ENCODE measurements at places on chromosomes 5 and 9.

GRCh38 chr5:142587354-142587965 is 98.4 kb downstream of the FGF1 start:
- DNase-seq = peak; percentile 29

DNA sequence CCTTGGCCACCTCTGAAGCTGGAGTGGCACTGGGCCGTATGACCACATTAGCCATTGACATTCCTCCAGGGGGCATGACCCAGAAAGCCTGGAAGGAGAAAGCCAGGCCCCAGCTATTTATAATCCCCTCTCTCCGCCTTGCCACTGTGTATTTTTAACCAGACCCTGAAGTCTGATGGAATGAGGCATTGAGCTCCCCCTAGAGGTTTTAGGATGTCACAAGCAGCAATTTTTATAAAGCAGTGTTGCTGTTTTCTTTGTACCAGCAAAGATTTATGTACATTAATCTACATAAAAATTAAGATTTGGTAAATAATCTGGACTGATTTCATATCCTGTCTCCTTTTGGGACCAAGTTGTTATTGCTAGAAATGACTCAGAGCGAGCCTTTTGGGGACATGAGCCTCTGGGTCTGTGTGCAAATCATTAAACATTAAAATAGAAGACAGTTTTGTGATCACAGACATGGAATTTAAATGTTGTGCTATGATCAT is 127.1 kb downstream of the TRIO start:
- peak; percentile 96 for DNase-seq

DNA sequence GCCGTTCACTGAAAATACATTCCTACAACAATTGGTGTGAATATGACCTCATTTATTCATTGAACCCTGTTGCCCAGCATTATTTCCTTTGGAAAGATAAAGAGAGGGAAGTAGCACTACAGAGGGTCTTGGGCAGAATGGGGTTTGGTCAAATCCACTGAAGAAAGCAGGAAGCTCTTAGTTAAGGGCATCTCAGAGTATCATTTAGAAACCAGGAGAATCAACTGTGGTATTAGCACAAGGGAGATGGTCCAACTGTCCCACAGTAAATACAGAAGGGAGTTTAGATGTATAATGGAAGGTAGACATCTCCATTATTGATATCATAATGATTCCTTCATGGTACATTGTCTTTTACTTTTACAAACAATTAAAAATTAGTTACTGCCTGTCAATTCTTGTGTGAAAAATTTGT is 47.1 kb downstream of the LIX1 start:
- DNase-seq = no peak

DNA sequence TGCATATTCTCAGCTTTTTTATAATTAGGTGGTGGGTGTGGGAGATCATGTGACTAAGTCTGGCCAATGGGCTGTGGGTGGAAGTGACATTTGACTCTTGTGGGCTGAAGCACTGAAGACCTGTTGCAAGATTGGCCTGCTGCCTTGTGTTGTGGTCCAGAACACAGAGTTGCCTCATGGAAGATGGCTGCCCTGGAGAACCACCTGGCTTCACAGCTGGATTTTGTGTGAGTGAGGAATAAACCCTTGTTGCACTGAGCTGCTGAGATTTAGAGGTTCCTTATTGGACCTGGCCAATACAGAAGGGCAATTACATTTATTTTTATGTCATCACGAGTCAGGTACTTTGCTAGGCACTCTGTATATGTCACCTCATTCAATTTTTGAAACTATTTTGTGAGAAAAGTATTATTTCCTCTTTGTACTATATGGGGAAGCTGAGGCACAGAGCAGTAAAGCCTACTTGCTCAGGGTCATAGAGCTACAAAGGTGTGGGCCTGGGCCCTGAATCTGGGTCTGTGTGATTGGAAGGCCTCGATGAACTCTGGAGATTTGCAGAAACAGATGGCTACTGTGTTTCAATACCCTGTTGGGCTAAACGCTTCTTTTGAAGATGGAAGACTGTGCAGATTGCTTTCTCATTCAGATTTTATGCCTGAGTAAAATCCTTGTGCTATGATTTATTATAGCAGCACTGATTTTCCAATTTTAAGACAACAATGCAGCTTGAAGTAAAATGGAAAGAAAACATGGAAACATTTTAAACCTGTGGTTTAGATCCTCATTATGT is 71.2 kb upstream of the TBC1D2 start:
- DNase-seq = no peak

DNA sequence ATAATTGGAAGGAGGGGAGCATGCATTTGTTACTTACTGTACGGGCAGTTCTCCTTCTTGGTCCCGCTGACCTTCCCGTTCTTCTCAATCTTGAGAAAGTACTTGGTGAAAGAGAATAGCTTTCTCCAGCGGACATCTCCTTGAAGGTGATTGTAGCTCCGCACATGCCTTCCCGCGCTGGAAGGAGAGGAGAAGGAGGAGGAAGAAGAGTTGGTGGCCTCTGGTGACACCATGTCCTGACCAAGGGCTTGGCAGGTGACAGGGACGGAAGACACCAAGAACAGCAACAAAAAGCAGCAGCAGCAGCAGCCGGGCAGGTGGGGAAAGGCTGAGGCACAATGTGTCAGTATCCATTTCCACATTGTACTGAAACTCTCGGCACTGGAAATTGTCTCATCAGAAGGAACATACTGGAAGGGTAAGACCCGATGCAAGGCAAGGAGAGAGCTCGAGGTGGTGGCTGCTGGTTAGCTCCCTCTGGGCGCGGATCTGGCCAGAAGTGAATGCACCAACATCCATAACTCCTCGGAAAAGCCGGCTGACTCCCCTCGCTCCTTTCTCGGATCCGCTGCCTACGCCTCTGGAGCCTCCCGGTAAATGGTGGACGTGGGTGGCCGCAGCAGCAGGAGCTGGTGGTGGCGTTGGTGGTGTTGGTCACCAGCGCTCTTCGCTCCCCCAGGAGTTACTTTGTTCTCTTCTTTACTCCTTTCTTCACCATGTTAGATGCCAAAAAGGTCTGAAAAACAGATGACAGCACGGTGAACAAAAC is 715 bp downstream of the FGF10 start:
- DNase-seq = no peak

DNA sequence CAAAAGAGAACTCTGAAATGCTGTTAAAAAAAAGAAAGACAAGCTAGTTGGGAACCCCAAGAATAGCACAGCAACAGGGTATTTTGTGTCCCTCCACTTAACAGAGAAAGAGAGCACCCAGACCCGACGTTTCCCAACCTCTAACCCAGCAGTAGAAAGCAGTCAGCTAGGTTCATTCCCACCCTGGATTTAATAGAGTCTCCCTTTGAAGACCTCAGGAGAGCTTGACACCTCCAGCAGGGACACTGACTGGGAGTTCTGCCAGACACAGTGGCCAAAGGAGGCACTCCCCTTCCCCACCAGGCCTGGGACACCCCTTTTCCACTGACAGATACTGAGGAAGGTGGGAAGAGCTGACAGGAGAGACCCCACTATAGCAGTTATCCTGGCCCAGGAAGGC is 337.5 kb upstream of the MSX2 start:
- no peak for DNase-seq

DNA sequence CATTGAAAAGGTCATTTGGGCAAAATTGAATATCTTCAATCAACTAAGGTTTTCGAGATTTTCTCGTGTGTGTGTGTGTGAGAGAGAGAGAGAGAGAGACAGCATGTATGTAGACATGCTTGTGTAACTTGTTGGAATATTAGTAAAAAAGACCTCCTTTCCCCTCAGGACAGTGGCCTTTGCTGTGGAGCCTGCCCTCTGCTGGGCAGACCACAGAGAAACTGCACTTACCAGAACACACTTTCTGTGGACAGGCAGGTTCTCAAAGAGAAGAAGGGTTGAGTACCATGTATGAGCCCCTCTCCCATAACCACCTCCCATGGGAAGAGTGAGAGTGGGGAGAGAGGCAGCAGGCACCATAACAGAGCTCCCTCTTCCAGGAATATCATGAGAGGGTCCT is 45.6 kb downstream of the CFAP90 start:
- no peak for DNase-seq

- DNase-seq = no peak
Observed at GRCh38 chr9:107638521-107639310, 149.1 kb upstream of the KLF4 start.
